Mammary epithelial cell (primary cell): ENCODE measurements at places on chromosomes 2 and 18.

GRCh38 chr18:34358923-34359322 lies 134.2 kb upstream of the NOL4 start:
- peak; percentile 3 for DNase-seq

GRCh38 chr2:110960281-110960680 lies 160.4 kb upstream of the BCL2L11 start:
- no peak for DNase-seq

GRCh38 chr18:5892823-5893431 lies 2.4 kb downstream of the TMEM200C start:
- DNase-seq, result no peak

DNA sequence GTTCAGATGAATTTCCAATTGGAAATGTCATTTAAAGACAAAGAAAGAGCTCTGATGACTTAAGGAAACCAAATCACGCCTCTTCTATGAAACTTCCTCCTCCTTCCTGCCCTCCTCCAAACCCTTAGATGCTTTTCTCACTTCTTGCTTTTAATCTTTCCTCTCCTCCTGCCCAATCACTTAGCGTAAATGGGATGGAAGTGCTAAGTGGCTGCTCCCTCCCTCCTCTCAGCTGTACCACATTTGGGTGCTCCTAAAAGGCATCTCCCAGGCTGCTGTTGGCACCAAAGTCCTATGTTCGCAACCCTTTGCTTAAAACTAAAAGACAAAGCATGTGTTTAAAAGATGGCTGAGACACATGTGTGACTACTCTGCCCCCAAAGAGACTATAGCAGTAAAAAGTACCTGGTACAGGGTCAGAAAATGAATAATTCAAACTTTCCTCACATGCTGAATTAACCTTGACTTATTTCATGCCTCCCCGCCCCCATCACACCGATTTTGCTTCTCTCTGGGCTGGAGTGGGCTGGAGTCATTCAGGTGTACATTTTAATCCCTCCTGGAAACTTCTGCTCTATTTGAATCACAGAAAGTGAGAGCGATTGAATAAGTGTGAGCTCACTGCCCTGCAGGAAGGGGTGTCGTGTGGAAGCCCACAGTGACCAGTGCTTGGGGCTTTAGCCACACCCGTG lies 59.2 kb upstream of the KLF7 start:
- no peak for DNase-seq

DNA sequence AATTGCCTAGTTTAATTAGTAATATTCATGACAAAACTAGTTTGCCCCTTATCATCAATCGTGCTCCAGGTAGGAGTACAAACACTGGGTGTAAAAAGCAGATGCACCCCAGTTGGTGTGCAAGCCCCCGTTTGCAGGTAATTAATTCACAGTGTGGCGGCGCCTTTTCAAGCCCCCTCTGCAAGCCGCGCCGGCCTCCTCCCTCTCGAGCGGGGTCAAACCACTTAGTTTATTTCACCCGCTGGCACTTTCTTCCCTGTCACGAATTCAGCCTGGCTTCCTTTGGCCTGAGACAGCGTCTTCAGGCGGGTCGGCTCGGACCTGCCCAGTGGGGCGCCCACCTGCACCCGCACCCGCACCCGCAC lies 64.7 kb upstream of the MAPRE2 start:
- DNase-seq, result no peak

- no peak for DNase-seq
Measured at GRCh38 chr2:129767346-129768035, 212.0 kb upstream of the RAB6C start.

DNA sequence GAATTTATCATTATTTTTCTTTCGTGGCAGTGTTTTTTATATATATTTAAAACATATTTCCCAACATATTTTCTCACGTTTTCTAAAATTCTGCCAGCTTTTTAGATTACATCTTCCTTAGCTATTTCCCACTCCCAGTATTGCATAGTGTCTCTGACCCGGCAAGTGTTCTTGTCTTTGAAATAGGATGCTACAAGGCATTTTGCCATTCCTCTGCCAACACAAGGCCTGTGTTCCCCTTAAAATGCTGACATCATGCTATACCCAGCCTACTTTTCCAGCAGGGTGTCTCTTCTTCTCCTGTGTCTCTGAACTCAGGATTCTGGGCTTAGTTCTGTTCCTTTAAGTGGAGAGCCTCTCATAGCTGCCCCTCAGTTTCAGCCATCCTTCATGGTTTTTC lies 115.2 kb downstream of the DIS3L2 start:
- DNase-seq, result no peak
